ENCODE measurements at places on chromosomes 1 and 21.
A peak's percentile ranks its signal among the peaks of the same experiment; 100 is the strongest.

DNA sequence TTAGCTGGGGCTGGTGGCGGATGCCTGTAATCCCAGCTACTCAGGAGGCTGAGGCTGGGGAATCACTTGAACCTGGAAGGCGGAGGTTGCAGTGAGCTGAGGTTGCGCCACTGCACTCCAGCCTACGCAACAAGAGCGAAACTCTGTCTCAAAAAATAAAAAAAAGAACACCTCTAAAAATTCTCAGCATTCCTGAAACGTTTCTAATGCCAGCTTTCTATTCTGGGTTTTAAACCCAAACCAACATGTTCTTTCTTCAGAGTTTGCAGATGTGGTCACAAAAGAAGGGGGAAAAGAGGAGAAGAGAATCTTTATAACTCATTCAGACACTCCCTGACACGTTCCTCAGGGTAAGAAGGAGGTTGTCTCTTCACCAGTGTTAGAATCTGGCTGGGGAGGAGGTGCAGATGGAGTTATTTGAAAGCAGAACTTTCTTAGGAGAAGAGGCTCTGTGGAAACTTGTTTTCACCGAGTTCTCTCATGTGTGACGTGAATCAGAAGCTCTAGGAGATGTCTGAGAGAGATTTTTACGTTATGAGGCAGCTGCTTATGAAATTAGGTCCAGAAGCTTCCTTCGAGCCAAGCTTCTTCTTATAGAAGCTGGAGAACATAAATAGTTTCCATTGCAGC is 17.8 kb upstream of the CNR2 start:
- peak; percentile 84 for DNase-seq

DNA sequence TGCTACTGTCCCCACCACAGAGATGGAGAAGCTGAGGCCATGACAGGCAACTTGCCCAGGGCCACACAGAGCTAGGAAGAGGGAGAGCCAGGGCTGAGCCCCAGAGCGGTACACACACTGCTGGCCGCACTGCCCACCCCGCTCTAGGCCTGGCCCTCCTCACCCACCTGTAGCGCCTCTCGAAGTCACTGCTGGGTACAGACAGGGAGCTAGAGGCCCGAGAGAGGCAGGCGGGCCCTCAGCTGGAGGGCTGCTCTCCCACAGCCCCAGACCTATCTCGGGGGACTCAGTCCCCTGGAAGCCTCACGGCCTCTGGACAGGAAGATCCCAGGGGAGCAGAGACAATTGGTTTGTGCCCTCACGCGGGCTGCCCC is 17.3 kb upstream of the PLEKHG5 start:
- DNase-seq: no peak

GRCh38 chr21:35510957-35511695 is 462.0 kb upstream of the RUNX1 start:
- DNase-seq: peak; percentile 30

- no peak for DNase-seq
Measured at GRCh38 chr1:164801791-164802502, 243.0 kb downstream of the PBX1 start.

DNA sequence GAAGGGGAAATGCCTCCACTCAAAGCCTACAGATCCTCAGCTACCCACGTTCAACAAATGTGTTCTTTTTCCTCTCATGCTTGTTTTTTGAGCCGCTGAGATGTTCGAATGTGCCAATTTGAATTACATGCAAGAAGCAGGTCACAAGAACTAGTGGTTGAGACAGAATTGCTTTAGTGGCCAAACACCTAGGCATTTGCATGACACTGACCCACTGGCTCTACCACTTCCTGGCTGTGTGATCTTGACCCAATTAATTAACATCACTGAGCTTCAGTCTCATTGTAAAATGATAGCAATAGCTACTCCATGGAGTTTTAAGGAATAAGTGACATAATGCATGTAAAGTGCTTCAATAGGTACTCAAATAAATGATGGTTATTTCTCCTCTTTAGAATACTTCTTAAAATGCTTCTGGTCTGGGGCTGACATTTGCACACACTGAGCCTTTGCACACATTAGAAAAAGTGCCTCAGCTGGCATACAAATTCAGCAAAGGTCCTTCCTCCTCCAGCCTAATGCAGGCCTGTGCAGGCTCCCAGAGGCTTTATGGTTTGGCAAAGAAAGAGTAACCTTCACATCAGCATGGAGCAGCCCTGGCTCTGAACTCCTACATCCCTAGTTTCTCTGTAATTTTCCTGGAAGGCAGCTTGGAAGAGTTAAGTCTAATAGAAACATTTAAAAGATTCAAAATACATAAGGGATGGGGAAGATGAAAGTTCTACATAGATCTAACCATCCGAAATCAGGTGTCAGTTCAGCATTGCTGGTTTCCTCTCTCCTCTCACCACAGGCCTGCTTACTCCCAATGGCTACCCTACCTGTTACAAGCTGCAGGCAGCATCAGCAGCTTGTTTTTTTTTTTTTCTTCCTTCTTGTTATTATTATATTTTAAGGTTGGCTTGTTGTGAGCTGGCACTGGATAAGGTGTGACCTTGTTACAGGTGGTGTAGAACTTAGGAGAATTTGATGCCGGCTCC is 107.4 kb downstream of the TBX19 start:
- no peak for DNase-seq

DNA sequence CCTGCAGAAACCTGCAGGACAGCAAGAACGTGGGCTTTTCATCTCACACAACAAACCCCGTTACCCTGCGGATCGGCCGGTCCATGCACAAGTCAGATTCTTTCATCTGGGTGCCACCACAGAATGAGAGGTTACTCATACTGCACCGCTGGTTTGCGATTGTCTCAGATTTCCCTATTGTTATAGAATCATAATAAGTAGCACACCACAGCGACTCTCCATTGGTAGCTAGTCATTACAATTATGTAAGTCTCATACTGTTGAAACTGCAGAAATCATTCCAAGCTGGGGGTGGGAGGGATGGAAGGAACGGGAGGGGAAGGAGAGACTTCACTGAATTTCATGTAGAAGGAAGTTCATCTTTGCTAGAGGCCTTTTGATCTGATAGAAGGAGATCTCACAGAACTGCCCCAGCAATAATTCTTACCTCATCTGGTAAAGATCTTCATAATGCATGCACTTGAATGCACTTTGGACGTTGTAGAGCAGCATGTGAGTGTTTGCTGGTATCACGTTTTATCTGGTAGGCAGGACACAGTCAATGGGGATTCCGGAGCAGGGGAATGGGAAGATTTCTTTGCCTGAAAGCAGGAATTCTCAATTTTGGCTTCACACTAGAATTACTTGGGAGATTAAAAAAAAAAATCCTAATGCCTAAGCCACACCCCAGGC is 221.1 kb downstream of the KIF26B start:
- peak; percentile 51 for DNase-seq

All from AG10803 (cell line).